Stimulated activated CD4-positive, alpha-beta T cell treated with anti-CD3 and anti-CD28 coated beads, Interleukin-4, amount 100 ng/mL, for 48 hours (primary cell): ENCODE measurements at places on chromosomes 12 and 14.

- DNase-seq: no peak
Observed at GRCh38 chr12:57815177-57816000, 3.1 kb downstream of the AVIL start.

GRCh38 chr12:108090107-108090899 lies 38.8 kb upstream of the WSCD2 start:
- no peak for DNase-seq

GRCh38 chr12:60689137-60689536 lies 1093.3 kb downstream of the SLC16A7 start:
- DNase-seq: no peak

GRCh38 chr14:100295376-100296105 lies 10.7 kb downstream of the SLC25A29 start:
- DNase-seq: no peak

DNA sequence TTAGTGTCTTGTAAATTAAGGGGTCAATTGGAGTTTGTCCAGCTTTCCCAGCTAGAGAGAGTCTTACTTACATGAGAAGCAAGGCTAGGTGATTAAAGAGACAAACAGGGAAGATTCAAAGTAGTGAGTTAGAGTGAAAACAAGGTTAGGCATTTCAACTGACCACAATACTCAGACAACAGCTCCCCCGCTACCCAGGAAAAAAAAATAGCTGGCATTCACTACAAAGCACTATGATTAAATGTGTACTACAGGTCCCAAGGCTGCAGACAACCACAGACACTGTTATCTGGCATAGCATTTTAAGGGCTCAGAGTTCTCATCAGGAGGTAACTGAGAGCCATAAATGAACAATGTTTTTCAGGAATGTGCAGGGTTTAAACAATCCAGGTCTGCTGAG lies 680.9 kb downstream of the TMEM121 start:
- DNase-seq: no peak

- DNase-seq: no peak
Observed at GRCh38 chr12:92335831-92336230, 190.2 kb upstream of the BTG1 start.

DNA sequence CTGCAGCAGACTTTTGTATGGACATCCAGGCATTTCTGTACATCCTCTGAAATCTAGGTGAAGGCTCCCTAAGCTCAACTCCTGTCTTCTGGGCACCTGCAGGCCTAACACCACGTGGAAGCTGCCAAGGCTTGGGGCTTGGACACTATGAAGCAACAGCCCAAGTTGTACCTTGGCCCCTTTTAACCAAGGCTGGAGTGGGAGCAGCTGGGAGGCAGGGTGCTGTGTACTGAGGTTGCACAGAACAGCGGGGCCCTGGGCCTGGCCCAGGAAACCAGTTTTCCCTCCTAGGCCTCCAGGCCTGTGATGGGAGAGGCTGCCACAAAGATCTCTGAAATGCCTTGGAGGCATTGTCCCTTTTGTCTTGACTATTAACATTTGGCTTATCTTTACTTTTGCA lies 214.4 kb upstream of the LRIG3 start:
- no peak for DNase-seq

- DNase-seq: no peak
Observed at GRCh38 chr14:69683971-69684370, 72.6 kb downstream of the SUSD6 start.

DNA sequence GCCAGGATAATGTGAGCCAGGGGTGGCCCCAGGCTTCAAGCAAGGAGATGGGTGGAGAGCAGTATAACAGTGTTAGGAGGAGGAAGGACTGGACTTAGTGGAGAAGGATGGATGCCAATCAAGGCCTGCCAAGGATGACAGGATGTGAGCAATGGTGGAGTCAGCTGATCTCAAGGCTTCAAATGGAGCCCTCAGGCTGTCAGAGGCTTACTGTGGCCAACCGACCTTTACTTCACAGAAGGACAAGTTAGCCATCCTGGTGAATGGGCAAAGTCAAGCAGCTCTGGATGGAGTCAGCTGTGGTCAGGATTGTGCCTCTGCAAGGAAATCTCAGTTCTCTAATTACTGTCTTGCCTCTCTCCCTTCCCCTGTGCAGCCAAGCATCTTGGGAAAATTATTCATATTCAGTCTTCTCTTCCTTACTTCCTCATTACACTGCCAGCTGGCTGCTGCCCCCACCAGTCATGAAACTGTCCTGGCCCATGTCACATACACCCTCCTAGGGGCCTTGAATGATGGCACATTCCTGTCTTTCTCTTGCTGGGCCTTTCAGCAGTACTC lies 7.6 kb upstream of the STAT6 start:
- no peak for DNase-seq

DNA sequence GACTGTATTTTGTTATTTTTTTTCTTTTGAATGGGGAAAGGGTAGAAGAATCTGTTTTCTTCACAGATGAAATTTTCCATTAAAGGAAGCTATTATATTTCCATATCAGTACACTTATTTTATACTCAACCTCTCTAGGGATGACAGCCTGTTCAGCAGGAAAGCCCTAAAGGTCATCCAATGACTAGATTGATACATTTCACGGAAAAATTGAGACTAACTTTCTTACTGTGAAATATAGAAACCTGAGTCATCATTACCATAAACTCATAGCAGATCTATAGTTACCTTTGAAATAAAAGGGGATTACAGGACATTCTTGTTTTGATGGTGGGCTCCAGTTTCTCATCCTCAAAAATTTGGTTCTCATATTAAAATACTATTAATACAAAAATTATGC lies 36.1 kb upstream of the PTCSC3 start:
- DNase-seq: no peak

DNA sequence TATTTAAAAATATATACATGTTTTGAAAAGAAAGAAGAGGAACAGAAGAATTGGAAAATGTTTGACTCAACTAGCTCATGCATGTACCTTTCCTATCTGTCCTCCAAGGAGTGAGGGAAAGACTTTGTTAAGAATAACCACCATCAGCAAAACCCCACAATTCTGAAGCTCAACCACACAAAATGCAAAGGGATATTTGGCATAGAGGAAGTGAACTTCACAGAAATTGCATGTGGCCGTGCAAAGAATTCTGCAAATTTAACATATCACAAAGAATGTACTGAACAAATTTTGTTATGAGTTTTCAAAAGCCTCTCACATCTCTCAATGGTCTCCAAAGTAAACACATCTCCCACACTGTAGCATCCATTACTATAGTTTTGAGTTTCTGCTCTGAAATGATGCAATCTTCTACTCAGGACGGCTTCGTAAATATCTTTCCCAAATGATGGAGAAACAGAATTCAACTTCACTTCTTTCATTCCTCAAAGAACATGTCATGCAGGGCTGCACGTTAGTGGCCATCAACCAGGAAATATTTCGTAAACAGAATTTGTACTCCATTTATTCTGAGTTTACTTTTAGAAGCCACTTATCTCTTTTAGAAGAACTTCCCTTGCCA lies 17.6 kb downstream of the DUSP6 start:
- no peak for DNase-seq

DNA sequence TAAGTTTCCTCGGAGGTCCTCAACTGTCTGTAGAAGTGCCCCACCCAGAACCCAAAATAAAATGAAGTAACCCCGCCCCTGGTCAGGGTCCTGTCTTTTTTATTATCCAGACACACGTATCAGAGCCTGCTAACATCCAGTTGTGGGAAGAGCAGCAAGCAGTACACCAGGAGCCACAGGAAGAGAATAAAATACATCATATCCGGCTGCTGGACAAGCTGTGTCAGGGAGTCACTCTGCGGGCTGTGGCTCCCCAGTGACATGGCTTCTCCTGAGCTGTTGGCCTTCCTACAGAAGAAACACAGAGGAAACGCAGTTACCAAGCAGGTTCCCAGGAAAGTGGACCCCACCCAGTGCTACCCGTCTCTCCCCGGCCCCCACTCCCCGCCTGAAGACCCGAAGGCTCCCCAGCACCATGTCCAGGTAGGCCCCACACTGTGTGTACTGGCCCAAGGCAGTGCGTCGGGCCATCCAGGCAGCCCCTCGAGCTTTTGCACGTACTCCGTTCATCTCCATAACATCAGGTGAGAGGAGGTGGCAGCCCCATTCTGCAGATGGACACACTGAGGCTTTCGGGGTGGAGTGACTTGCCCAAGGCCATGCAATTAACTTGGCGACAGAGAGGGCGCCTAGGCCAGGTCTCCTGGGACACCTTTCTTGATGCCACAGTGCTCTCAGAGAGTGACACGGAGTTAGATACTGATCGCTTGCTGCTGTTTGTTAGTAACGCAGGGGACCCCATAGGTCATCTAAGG lies 34.3 kb upstream of the DICER1 start:
- no peak for DNase-seq

DNA sequence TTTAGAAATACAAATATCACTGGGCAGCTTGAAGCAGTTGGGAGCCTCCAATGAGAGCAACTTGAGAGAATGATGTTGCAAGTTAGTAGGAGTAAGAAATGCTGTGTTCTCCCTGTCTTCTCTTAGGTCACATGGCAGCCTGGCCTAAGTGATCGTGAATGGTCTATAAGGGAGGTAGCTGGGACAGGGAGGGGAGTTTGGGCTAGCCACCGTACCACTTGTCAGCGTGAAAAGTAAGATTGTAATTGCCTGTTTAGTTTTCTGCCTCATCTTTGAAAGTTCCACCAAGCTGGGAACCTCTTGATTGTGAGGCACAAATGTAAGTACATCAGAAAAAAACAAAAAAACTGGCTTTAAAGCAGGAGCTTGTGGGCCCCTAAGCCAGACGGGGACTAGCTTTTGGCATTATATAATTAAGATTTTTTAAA lies 36.4 kb downstream of the MDM2 start:
- DNase-seq: no peak

DNA sequence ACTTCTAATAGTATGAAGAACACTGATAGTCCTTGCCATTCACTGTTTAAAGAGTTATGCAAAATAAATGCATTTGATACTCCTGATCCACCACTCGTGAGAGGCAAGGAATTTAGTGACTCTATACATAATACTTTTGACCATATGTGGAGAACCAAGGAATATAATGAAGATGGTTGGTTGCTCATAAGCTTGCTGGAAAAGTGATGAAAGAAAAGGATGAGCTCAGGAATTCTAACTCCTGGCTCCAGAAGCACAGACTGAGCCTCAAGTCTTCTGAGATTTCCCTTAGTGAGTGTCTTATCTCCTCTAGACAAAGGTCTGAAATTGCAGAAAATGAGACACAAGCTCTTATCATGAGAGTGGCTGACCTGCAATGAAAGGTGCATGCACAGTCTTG lies 57.1 kb upstream of the KRAS start:
- no peak for DNase-seq

- DNase-seq: no peak
Observed at GRCh38 chr12:71892059-71892458, 46.6 kb upstream of the TPH2 start.

- no peak for DNase-seq
Observed at GRCh38 chr14:72892879-72893635, 844 bp downstream of the DPF3 start.

DNA sequence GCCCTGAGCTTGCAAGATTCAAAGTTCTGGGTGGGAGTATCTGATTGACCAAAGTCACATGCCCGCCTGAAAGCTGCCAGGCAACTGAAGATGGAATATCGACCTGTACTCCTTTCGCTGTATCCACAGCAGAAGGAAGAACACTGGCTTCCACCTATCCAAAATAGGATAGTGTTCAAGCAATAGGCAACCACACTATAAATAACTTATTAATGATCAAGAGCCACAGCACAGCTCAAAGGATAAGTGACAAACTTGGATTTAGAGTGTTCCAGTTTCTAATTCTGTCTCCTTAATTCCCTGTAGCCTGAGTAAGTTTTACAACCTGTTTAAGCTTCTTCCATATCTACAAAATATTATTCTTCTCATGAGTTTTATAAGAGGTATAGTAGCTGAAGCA lies 89.9 kb downstream of the TAOK3 start:
- DNase-seq: no peak

DNA sequence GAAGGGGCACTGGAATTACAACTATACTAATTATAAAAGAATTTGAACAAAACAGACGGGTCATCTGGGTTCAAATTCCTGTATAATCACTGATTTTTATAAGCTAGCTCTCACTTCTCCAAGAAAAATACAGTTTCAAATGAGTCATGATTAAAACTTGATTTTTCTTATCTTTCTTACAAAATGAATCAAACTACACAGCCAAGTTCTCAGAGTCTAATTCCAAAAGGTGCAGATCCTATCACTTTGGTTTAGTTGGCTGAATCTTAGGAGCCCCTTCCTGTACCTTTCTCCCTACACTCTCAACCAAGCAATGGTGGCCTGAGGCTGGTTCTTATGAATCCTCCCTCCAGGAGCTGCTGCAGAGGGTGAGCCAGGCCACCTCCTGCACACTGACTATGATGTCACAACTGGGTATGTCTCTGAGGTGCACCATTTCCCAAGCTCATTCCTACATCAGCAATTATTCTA lies 43.8 kb upstream of the BMP4 start:
- no peak for DNase-seq

GRCh38 chr14:55388160-55388559 lies 23.5 kb downstream of the ATG14 start:
- no peak for DNase-seq

DNA sequence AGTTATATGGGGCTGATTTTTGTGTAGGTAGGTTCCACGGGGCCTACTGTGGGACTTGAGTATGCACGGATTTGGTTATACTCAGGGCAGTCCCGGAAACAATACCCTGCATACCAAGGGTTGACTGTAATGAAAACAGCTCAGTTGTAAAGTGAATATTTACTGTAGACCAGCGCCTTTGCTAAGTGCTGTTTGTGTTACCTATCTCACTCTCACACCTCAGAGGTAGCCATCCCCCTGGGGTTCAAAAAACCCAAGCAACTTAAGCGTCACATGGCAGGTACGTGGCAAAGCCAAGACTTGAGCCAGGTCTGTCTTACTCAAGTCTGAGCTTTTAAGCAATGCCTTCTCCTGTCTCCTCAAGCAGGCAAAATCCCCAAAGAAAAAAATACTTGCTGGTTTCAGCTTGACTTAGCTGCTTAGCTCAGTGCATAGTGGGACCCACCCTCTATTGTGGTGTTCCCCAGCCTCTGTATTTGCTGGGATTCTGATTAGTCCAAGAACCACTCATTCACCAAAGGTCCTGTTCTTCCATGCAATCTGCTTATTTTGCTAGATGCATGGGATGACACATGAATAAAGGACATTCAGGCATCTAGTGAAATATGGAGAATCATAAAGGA lies 34.2 kb upstream of the STRN3 start:
- DNase-seq: no peak

- DNase-seq: no peak
Observed at GRCh38 chr14:25381498-25381897, 331.6 kb upstream of the STXBP6 start.

GRCh38 chr14:60602291-60602690 lies 47.0 kb downstream of the SIX1 start:
- no peak for DNase-seq
